ENCODE measurements at places on chromosomes 3 and 15. TPM values are rescaled to one million over a fixed set of nuclear protein-coding genes. Genes with fewer than 3 reads are reported as not detected.

The XCR1 gene
- polyA plus RNA-seq: not detected

The CNTN3 gene
- 3.8 TPM for polyA plus RNA-seq

GRCh38 chr3:53495146-53495519, 722 bp downstream of the CACNA1D start:
- no peak for DNase-seq

DNA sequence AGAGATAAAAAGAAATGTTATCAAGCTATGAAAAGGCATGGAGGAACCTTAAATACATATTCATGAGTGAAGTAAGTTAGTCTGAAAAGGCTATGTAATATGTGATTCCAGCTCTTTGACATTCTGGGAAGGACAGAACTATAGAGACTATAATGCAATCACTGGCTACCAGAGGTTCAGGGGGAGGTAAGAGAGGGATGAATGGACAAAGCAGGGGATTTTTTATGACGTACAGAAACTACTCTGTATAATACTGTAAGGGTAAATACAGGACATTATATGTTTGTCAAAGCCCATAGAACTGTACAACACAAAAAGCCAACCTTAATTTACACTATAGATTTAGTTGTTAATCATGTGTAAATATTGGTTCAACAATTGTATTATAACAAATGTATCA, 46.1 kb downstream of the MCTP2 start:
- DNase-seq: no peak
